ENCODE measurements at places on chromosomes 4 and X.

DNA sequence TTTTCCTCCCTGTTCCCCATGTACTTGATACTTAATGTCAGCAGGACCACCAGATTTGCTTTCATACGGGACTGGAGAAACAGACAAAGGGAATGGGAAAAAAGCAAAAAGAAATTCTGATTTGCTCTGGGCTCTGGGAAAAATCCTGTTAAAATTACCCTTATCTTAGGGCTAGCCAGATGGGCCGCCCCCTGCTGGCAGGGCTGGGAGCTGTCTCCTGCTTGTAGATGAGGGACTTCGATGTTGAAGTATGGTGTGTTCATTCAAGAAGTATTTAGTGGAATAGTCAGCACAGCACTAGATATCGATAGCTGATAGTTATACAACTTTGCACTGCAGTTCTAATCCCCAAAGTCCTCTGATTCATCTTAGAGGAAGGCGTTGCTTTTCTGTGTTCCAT is 45.8 kb downstream of the BCORL1 start:
- no peak for DNase-seq

DNA sequence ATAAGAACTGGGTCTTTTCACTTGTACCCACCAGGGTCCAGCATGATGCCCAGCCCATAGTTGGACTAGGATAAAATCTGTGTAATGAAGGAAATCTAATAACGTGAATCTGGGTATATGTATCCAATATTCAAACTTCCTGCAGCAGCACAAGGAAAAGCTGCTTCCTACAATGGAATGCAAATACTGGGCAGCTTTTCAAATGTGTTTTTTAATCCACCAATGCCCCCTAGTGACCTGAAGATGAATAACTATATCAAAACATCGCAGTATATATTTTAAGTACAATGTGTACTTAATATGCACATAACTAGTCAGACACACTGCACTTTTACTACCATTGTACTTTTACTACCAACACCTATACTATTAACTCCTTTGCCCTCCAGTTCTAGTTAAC is 5.3 kb downstream of the APOO start:
- DNase-seq = no peak

DNA sequence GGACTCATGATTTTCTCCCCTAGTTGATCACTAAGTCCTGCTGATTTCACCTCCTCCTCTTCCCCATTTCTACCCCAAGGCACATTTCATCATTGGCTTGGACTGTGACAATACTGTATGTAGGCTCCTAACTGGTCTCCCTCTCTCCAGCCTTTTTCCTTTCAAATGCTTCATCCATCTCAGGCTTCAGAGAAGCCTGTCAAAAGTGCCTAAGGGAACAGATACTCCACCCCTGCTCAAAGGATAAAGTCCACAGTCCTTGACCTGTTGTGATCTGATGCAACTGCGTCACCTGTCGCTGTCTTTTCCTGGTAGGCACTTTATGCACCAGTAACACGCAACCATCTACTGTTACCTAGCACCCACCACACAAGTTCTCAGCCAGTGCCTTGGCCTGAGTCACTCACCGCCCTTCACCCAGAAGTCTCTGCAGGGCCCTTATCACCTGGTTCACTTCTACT is 12.8 kb downstream of the SCARB2 start:
- DNase-seq = peak; percentile 9

DNA sequence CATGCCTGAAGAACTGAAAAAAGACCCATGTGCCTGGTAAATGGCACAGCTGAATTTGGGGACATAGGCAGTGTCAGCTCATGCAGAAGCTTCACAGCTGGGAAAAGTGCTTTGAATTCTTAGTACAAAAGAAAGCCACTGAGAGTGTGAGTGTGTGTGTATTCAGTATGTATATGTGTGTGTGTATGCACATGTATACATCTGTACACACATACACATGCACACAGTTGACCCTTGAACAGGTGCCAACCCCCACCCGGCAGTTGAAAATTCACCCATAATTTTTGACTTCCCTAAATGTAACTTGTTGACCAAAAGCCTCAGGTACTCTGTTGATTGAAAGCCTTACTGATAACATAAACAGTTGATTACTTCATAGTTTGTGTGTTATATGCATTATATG is 49.5 kb upstream of the ENPP6 start:
- DNase-seq = no peak

DNA sequence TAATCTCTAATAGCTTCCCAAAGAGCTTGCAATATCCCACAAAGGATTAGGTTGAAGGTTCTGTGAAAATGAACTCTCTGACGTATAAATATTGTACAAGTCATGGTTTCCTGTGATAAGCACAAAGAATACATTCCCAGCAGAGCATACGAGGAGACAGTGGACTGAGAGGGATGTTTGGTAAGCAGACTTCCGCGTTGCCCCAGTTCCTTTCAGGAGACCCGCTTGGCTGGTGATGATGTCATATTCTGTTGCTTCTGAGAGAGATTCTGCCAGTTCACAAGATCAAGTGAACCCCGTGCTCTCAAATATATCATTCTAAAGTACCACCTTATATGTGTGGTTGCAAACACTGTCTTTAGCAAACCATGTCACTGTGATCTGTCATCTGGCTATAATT is 323.9 kb upstream of the CASK start:
- no peak for DNase-seq

DNA sequence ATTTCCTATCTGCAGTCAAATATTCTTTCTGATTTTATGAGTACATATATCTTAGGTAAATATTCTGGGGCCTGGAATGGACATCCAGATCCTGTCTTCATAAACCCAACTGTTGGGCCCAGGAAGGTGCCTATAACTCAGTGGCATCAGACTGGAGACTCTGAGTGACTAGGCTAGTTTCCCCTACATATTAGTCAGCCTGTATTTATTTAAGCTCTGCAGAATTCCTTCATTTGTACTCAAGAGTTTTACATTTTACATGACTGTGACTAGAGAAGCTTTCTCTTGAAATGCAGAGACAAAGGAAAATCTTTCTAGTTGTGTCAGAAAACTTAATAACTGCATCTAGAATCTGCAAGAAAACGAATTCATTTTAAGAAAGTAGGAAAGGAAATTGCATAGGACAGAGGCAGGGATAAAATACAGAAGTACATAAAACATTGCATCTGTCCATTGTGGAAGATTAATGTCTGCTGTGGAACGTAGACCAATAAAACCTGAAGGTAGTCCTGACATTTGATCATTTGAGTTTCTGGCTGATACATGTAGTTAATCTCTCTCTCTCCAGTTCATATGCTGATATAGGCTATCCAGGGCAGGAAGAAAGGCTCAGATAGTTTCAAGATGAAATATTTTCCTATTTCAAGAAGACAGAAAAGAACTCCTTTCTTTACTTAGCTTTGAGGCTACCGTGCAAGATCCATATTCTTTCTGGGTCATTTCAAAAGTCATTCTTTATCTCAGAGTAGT is 78.2 kb downstream of the OPHN1 start:
- DNase-seq = no peak

DNA sequence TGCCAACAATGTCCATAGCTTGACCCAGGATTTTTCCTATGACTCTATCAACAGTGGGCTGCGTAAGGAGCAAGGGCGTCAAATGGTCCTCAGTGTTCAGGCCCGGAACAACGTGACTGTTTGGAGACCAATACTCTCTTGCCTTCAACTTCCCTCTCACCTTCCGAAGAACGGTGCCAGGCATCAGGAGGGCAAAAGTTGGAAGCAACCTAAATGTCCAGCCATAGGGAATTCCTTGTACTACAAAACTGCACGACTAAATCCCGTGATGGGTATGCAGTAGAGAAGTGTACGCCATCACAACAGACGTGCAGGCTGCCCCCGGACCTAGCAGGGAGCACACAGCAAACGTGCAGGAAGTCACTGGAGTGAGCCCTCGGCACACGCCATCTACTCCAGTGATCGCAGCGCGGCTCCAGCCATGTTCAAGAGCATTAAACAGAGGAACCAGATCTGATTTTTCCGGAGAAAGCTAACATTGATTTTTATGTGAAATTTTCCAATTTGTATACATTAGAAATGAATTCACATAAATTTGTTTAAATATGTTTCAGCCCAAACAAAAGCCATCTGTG is 79.0 kb downstream of the JAKMIP1 start:
- DNase-seq = no peak

DNA sequence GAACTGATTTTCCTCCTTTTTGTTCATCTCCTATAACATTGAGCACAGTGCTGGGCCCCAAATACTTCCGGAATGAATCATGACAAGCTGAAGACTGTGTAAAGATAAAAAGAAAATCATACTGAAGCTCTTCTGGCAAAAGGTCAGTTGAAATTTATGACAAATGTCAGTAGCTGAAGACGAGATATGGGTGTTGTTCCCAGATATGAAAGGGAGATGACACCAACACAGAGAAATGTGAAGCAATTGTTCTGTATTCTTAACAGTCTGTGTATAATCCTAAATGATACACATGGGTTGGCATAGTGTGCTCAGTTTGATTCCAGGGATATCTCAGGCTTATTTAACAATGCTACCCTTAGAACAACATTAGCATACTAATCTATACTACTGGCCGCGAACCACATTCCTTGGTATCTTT is 170.5 kb upstream of the PITX2 start:
- no peak for DNase-seq

- DNase-seq = no peak
Measured at GRCh38 chr4:86286726-86287125, 73.1 kb downstream of the MAPK10 start.

DNA sequence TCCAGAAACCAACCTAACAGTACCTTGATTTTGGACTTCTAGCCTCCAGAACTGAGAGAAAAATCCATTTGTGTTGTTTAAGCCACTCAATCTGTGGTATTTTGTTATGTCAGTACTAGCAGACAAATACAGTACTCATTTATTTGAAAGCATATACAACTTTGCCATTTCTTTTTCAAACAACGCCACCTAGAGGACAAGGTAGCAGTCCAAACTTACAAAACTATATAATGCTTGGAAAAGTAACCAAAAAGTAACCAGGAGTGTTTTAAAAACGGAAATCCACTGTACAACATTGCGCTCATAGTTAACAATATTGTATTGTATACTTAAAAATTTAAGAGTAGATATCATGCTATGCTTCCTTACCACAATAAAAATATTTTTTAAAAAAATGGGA is 37.0 kb upstream of the FGF13 start:
- DNase-seq = no peak

DNA sequence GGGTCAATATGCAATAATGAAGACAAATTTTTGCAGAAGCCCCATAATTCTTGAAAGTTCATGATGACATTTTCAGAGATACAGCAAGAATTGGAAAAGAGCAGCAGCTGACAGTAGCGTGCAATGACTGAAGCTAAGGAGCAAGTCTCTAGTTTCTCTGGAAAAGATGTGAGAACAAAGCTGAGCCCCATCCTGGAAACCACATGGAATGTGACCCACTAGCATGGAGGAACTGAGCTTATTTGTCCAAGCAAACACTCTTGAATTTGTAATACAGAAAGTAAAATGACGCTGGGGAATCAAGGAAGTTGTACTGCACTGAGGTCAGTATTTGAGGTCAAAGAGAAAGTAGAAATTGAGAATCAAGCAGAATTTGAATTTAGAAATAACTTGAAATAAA is 1447.2 kb downstream of the FSTL5 start:
- no peak for DNase-seq

DNA sequence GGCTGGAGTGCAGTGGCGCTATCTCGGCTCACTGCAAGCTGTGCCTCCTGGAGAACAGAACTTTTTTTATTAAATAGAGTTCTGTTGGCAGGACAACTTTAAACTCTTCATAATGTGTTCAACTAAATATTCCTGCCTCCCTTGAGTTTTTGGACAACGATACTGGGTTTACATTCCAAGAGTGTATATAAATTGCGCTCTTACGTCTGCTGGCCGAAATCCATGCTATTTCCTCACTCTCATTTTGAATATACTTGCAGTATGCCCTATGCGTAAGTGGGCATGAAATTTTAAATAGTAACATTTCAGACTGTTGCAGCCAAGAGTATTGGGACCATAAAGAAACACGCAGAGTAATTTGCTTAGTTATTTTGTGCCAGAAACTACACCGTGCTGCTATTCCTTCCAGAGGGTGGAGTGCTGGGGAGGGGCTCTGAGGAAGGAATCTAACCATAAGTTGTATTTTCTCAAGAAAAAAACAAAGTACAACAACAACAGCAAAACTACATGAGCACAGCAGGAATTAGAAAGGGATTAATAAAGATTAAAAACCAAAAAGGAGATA is 480.0 kb downstream of the NLGN4X start:
- DNase-seq = no peak

DNA sequence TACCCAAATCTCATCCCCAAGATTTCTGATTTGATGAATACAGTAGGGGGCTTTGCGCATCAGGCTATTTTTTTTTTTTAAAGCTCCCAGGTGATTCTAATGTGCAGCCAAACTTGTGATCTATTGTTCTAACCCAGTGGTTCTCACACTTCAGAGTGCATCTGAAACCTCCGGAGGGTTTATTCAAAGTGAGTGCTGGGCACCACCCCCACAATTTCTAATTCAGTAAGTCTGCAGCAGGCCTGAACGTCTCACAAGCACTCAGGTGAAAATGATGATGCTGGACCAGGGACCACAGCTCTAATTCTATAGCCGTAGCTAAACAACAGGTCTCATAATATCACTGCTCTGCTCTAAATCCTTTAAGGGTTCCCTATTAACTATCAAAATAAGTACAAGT is 211.4 kb downstream of the FMR1NB start:
- no peak for DNase-seq

DNA sequence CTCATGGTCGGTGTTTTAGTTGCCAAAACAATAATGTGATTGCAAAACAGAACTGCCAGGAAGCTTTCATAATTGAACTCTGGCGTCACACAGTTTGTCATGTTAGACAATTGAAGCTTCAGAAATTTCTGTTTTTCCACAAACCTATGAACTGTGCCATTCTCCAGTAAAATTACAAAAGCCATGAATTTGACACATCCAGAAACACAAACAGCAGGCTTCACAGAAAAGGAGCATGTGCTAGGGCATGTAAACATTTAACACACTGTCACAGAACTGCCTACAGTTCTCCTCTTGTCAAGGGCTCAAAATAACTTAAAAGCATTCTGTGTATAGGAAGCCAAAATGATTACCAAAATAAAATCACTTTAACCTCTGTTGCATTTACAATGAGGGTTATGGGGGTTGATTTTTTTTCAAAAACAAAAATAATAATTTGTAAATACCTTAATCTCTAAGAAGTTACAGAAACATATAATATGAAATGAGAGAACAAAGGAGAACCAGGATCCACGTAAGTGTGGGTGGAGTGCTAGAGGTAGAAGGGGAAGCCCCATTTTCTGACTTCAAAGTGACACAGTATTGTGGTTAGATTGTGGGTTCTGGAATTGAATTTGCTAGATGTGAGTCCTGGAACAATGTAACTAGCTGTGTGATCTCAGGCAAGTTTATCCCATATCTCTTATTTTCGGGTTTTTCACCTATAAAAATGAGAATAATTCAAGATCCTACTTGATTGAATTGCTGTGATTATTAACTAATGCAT is 295.0 kb downstream of the CENPC start:
- DNase-seq = no peak

- DNase-seq = no peak
Measured at GRCh38 chr4:36374836-36375511, 93.6 kb downstream of the DTHD1 start.
